ENCODE measurements at places on chromosomes 12 and 14.

- DNase-seq: no peak
Measured at GRCh38 chr12:53227341-53227740, 4.7 kb downstream of the RARG start.

DNA sequence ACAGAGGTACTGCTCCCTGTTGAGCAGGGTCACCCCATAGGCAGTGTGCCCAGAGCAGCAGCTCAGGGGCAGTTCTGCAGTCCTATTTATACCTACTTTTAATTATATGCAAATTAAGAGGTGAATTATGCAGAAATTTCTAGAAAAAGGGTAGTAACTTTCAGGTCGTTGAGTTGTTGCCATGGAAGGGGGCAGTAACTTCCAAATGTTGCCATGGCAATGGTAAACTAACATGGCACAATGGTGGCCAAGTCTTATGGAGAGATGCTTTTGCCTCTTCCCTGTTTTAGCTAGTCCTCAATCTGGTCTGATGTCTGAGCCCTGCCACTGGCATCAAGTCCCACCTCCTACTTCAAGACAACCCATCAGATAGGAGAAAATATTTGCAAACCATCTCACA is 30.4 kb upstream of the P2RX7 start:
- no peak for DNase-seq

DNA sequence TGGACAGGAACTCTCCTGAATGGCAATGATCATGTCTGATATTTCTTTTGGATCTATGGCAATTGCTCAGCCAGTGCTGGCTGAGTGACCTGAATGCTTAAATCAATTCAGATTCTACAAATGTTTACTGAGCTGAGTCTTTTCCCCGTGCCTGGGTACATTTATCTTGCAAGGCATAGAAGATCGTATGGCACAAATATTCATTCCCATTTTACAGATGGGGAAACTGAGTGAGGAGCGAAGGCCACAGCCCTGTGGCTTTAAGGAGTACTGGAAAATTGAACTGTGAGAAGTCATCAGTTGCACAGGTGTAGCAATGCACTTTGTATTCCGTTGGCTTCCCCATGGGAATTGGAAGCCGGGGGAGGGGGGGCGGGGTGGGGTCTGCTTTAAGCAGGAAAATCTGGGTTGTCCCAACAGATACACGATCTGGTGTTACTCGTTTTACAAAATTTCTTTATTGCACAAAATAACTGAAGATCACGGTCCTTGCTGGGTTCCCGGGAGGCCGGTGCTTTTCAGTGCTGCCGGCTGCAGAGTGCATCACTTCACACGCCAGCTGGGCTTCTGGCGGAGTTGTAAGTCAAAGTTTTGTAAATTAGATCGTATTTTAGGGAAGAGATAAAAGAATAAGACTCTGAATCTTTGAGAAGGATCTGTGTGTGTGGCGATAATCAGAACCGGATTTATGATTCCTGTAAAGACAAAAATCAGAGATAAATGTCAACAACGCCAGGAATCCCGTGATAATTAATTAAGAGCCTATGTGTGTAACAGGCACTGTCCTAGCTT is 75.0 kb upstream of the MAP1LC3B2 start:
- no peak for DNase-seq

DNA sequence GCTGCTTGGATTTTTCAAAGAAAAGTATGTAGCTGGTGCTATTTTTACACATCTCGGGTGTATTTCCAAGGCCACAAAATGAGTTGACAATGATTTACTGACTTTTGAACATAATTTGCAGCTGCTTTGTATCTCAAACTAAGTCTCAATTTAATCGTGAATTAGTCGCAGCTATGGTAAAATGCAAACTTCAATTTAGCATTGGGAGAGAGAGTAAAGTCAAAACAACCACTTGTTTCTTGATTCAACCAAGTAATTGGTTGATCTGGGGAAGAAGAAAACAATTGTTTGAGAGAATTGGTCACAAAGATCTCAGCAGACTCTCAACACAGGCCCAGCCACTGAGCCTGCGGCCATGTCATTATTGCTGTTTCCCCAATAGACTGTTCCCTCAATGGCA is 75.0 kb upstream of the DYRK2 start:
- DNase-seq: no peak

DNA sequence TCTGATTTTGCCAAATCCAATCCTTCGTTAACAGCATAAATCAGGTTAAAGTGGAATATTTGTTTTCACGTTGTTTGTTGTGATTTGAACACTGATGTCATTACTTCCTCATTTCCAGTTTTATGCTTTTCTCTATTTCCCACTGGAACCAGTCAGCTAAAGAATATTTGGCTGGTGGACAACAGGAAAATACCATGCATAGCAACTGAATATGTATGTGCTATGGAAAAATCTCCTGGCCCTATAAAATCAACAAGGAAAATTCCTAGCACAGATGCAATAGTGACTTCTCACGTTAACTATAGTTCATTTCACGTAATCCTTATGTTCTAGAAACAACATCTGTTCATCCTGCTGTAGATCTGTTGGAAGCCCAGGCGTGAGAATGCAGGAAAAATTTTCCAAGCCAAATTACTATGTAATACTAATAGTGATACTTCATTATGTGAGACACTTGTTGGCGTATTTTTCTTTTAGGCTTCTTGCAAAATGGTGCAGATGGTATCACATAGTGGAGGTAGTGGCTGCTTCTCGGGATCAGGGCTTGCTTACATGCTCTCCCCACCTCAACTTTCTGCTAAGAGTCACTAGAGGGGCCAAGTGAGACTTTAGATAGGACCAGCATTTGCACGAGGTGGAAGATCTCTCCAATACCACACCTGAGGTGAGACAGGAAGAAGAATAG is 86.3 kb upstream of the USP44 start:
- DNase-seq: no peak

All from frontal cortex (tissue), 4 donors.